ENCODE measurements at places on chromosomes 2 and 18. TPM values are rescaled to one million over a fixed set of nuclear protein-coding genes. Genes with fewer than 3 reads are reported as not detected.

DNA sequence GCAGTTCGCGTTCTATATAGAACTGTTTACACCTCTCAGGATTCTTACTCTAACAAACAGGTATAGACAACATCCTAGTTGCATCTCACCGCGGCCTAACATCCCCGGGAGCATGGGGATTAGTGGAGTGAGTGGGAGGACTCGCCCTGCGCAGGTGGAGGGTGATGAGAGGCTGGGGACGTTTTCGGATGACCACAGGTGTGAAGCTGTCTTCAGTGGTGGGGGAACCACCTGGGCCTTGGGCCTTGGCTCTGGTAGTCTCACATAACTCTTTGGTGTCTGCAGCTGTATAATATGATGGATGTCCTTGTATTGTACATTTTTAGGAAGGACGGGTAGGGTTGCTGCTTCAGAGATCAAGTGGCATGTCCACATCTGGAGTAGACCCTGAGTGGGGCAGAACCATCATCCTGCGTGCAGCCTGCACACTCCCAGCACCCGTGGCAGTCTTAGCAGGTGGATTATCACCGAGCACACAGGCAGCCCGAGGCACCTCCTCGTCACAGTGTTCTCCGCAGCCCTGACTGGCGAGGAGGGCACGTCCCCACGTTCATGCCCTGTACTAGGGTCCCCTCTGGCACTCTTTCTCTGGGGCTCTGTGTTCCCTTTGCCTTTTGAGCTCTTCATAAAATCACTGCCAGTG is 56.0 kb downstream of the AGAP1 start:
- no peak for DNase-seq

GRCh38 chr2:159153463-159153862 is 133.0 kb downstream of the WDSUB1 start:
- DNase-seq: no peak

GRCh38 chr2:143186876-143187275 is 57.7 kb downstream of the ARHGAP15 start:
- DNase-seq: no peak

DNA sequence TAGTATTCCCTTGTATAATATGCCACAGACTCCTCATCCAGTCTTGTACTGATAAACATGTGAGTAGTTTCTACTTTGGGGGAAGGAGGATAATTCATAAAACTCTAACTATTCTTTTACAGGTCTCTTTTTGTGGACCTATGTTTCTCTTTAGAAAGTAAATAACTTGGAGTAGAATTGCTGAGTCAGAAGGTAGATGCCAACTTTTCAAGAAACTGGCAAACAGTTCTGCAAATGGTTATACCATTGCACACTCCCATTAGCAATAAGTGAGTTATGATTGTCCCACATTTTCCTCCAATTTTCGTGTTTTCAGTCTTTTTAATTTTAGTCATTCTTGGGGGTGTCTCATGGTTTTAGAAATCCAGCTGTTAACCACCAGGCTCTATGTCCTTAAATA is 477.2 kb upstream of the LRRTM4 start:
- DNase-seq: no peak

Gene NETO1
- total RNA-seq: 0.76 TPM

DNA sequence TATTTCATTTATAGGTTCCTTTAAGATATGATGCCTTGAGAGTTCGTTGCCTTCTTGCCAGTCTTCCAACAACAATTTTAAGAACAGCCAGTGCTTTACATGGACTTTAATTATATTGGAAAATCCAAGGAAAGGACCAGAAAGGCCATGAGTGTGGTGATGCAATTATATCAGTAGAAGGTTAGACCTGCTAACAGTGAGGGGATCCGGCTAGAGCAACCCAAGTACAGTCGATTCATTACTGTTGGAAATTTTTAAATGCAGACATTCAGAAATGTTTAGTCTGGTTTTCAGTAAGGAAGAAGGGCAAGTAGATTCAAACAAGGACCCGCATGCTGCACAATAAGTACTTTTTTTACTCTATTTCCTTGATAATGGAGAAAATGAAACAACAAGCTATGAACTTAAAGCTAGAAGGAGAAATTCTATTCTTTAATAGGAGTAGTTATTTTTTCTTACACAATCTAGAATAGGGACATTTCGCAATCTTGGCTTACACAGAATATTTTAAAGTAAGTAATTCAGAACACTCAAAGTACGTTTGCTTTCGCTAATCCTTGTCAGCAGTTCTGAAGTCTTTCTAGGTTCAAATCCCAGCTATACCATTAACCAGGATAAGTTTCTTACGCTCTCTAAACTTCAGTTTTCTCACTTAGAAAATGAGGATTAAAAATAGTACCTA is 405.5 kb downstream of the MEIS1 start:
- no peak for DNase-seq

Gene TUBB8B
- total RNA-seq: not detected

Gene GATA6
- 0.08 TPM for total RNA-seq

DNA sequence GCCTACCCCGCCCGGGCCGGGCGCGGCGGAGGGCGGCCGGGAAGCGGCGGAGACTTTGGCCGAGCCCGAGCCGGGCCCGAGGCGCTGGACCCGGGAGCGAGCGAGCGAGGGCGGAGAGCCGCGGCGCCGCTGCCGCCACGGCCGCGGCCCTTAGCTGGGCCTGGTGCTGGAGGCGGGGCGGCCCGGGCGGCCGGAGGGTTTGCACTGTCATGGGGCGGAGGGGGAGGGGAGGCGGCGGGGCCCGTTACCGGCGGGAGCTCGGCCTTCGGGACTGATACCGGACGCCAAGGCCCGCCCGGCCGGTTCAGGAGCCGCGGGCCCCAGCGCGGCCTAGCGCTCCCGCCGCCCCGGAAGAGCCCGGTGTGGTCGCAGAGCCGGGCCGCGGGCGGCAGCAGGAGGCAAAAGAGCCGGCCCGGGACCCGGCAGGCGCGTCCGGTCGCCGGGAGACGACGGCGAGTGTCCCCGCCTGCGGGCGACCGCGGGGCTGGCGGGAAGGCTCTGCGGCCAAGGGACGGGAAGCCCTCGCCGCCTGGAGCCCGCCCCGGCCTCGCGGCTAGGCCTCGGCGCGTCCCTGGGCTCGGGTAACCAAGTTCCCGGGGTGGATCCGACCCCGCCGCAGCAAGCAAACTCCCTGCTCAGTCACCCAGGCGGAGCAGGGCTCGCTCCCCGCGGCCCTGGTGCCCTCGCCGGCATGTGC is 697 bp downstream of the KCMF1 start:
- no peak for DNase-seq

Gene GALR1
- total RNA-seq: not detected

Gene KCTD1
- 53.4 TPM for total RNA-seq

- no peak for DNase-seq
Observed at GRCh38 chr2:216635701-216636550, 2.7 kb downstream of the IGFBP2 start.

DNA sequence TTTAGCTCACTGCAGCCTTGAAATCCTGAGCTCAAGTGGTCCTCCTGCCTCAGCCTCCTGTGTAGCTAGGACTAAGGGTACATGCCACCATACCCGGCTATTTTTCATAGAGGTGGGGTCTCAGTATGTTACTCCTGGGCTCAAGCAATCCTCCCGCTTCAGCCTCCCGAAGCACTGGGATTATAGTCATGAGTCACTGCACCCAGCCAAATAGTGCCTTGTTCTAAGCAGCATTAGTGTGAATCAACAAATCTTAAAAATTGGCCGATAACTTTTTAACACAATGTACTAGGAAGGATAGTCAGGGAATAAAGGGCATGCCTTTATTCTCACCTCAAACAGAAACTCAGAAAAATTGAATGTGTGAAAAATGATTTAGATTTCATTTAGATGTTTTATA is 51.6 kb downstream of the XRCC5 start:
- DNase-seq: no peak

Gene SCN9A
- 0.13 TPM for total RNA-seq

Gene RBMS1
- total RNA-seq: 46.0 TPM

DNA sequence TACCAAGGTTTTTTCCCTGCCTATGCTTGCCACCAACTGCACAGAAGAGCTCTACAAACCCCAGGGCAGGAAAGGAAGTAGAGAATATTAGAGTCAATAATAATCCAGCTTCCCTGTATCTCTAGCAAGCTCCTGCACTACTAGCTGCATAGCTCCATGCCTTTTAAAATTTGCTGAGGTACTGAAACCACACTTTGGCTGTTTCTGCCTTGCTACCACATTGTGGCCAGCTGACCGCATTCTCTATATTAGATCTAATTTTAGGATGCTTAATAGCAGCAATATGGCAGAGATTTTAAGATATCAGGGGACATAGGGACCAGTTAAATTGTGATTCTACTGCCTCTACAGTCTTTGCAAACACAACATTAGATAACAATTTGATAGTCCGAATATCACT is 534.6 kb downstream of the MBD2 start:
- DNase-seq: no peak

Gene ITGB1BP1
- total RNA-seq: 14.3 TPM

- DNase-seq: no peak
Observed at GRCh38 chr2:187422282-187422681, 25.8 kb downstream of the CALCRL start.

Gene RIT2
- not detected for total RNA-seq

Gene LHCGR
- total RNA-seq: 0.76 TPM

Gene SMARCAL1
- 10.3 TPM for total RNA-seq

GRCh38 chr2:240596491-240596931 is 10.0 kb downstream of the CAPN10 start:
- DNase-seq: no peak

GRCh38 chr2:173171924-173172643 is 96.4 kb downstream of the MAP3K20 start:
- no peak for DNase-seq

Gene UCN
- total RNA-seq: 1.1 TPM

GRCh38 chr18:57951117-57951796 is 92.8 kb upstream of the NEDD4L start:
- no peak for DNase-seq

Gene BOLL
- not detected for total RNA-seq

DNA sequence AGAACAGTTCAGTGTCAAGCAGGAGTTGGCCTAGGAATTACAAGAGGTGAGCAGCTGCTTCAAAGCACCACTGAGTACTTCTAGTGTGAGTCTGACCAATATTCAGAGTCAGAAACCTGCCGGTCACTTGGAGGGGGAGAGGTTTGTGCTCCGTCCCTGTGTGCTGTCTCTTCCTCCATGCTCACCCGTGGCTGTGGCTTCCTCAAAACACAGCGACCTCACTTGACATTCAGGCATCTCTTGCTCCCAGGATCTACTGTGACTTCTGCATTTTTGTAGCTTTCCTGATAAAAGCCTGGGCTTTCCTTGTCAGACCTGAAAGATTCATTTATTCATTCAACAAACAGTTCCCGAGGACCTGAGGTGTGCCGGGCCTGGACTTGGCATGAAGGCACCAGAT is 32.9 kb downstream of the TPRKB start:
- no peak for DNase-seq

DNA sequence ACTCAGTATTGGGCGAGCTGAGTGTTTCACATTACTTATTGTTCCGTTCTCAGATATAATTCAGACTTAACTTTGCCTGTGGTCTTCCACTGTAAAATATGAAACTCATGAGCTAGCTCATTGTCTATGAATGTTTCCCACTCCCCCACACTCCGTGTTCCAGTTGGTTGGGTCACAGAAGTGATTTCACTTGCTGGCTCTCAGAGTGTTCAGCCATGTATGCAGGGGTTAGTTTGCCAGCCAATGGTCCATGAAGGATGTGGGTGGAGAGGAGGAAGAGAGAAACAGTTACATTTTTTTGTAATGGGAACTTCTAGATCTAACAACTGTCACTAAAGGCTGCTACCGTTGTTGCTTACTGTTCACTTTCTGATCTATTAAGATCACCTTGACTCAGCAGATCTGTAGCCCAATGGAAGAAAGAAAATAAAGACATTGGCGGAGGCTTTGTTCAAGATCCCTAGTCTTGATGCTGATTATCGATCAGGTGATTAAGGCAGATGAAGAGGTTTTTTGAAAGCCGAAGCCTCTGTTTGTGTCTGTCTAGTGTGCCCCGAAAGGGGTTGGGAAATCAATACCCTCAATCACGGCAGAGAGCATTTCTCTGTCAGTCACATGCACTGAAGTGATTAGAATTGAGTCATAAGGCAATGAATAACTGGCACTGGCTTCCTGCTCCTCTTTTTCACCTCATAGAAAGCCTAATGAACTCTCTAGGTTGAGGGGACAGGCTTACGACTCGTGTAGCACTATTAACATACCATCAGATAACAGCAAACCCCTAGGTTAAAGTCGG is 279.7 kb upstream of the FIGN start:
- no peak for DNase-seq

- no peak for DNase-seq
Observed at GRCh38 chr2:126946318-126947102, 47.8 kb downstream of the TEX51 start.

- DNase-seq: no peak
Observed at GRCh38 chr2:81078631-81079030, 774.1 kb upstream of the LRRTM1 start.

GRCh38 chr2:105800036-105800713 is 55.5 kb downstream of the NCK2 start:
- no peak for DNase-seq

DNA sequence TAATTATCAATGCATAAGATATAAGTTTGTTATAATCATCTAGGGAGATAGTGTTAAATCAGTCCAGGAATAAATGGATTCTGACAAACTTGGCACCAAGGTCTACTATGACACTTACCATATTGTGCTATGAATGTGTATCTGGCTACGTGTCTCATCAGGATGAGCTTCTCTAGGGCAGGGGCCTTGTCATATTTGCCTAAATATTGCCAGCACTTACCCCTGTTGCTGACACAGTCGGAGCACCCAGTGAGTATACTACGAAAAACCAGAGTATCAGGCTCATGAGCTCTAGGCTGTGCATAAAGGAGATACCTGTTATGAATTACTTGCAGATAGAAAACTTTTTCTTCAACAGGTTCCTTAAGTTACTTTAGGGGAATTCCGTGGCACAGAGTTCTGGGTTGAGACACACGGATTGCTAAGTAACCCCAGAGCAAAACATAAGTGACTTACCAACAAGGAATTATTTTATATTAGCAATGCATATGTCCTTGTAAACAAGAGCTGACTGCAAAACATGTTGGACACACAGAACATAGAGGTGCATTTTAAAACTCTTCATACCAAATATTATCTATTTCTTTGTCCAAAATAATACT is 7.7 kb upstream of the TTC39C start:
- DNase-seq: no peak

- DNase-seq: no peak
Observed at GRCh38 chr2:146997488-146997887, 847.3 kb upstream of the ACVR2A start.

DNA sequence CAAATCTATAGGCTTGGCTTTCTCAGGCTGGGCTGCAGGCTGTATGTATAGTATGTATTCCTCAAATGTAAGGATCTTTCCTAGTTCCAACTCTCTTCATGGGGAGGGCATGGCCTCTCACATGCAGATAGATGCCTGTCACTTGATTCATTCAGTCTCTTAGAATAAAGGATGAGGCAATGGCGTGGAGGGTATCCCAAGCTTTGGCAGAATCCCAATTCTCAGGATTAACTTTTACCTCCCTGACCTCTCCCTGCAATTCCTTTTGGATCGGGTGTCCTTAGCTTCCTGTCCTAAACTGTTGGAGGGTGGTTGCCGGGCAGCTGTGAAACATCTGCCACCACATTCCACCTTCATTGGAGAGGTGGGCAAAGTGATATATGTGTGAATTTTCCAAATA is 80.3 kb downstream of the INSIG2 start:
- no peak for DNase-seq

Gene CHST9
- 2.9 TPM for total RNA-seq
